ENCODE measurements at places on chromosomes 1 and 21. TPM values are rescaled to one million over a fixed set of nuclear protein-coding genes. Genes with fewer than 3 reads are reported as not detected.

Gene CD247
- not detected for total RNA-seq

GRCh38 chr1:1627261-1627828, 4.6 kb upstream of the MMP23B start:
- DNase-seq: no peak
- no peaks in the 10 kb centered on the region for H3K4me1 ChIP-seq
- H3K27ac ChIP-seq: no peak overlapping the region
- no peak overlapping the region for H3K4me3 ChIP-seq

- H3K4me1 ChIP-seq: peaks cover 14% of the 10 kb centered on the region
These were observed 5.0 kb upstream of the KIF21B start for GRCh38 chr1:201028461-201028889.

- no peaks in the 10 kb centered on the region for H3K27me3 ChIP-seq
- H3K27ac ChIP-seq: peak overlapping the region; percentile 95
- H3K4me3 ChIP-seq: peak overlapping the region; percentile 90
- H3K4me1 ChIP-seq: peaks cover 55% of the 10 kb centered on the region
- peaks cover 4% of the 10 kb centered on the region for H3K36me3 ChIP-seq
These were observed 5.1 kb upstream of the ARHGEF2 start for GRCh38 chr1:155983191-155984024.

- peaks cover 2% of the 10 kb centered on the region for H3K27me3 ChIP-seq
- H3K36me3 ChIP-seq: 0 out of 2 replicates have a peak, but pooled peaks cover 4% of the 10 kb centered on the region
- H3K4me1 ChIP-seq: no peaks in the 10 kb centered on the region
These were observed 463.9 kb downstream of the OMA1 start for GRCh38 chr1:58082596-58082995.

DNA sequence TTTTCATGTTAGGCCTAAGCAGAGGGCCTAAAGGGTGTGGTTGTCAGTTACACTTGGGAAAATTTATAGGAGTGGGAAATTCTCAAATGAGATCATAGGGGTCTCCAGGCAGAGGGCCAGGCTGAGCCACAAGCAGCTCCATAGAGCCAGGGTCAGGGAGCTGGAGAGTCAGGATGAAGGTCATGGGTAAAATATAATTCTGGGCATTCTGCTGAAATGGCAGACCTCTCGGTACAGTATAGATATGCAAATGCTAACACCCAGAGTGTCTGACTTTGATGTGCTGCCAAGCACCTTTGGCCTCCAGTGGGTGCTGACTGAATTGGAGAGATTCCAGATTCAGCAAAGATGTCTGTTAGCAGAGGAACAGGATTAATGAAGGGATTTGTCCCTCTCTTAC, 40.1 kb downstream of the DNM3 start:
- H3K4me3 ChIP-seq: no peak overlapping the region
- no peaks in the 10 kb centered on the region for H3K4me1 ChIP-seq
- no peak for DNase-seq

GRCh38 chr1:223097713-223098112, 45.3 kb downstream of the TLR5 start:
- no peak overlapping the region for H3K4me3 ChIP-seq
- no peaks in the 10 kb centered on the region for H3K36me3 ChIP-seq
- H3K27ac ChIP-seq: no peak overlapping the region

Measured in HFFc6 (cell line).